Breast epithelium (tissue), 4 donors: ENCODE measurements at places on chromosomes 5 and 9.

DNA sequence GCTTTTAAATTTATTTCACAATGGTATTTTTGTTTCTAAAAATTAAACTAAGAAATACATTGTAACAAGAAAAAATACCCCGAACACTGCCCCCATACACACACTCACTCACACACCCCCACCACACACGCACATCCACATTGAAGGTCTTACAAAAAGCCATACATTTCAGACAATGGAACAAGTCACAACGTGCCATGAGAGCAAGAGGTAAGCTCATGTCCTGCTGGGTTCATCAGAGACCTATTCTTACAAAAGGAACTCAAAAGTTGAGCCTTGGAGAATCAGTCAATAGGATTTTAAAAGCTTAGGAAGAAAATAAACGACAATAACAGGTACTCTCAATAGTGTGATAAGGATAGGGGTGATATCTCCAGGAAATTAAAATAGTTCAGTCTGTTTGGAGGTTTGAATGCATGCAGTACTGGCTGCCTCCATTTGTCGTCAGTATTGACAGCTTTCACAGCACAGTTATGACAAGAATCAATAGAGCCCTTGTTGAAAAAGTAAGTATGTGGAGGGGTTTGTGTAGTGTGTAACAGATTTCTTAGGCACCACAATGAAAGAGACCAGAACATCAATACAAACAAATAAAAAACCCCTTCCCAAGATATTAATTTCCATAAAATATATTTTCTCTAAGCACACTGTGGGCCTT lies 1826.2 kb upstream of the CDH6 start:
- no peak for DNase-seq

- no peak for DNase-seq
Observed at GRCh38 chr9:6545017-6545691, 100.4 kb downstream of the GLDC start.

- DNase-seq = no peak
Observed at GRCh38 chr5:82221020-82221419, 57.1 kb downstream of the RPS23 start.

GRCh38 chr5:76162335-76162734 lies 79.2 kb downstream of the SV2C start:
- DNase-seq = no peak

GRCh38 chr9:801399-802071 lies 40.0 kb upstream of the DMRT1 start:
- no peak for DNase-seq
